Central memory CD4-positive, alpha-beta T cell (primary cell): ENCODE measurements at places on chromosomes 7 and 10.

DNA sequence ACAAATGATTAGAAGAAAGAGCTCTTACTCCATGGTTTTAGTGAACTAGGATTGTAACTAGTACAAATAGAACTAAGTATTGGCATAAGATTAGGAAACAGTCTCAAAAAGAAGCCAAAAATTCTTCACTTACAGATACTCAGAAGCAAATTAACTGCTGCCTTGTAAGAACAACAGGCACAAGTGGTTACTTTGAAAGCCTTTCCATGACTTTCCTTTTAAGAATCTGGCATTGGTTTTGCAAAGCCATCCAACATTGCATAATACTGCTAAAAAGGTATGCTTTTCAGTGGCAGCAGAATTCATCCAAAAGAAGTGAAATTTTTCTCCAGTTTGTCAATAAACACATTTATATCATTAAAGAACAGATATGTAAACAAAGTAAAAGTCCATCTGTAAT, 126.8 kb upstream of the ODAD2 start:
- no peak for DNase-seq

DNA sequence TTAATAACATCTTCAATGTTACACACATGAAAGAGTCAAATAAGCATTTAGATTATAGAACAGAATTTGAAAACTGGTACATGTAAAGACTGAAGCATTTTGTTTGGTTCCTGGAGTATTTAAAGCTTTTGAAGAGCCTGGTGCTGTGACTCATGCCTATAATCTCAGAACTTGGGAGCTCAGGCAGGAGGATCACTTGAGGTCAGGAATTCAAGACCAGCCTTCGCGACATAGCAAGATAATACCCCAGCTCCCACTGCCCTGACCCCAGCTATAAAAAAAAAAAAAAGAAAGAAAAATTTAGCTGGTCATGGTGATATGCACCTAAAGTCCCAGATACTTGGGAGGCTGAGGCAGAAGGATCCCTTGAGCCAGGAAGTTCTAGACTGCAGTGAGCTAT, 87.8 kb downstream of the HDAC9 start:
- no peak for DNase-seq

DNA sequence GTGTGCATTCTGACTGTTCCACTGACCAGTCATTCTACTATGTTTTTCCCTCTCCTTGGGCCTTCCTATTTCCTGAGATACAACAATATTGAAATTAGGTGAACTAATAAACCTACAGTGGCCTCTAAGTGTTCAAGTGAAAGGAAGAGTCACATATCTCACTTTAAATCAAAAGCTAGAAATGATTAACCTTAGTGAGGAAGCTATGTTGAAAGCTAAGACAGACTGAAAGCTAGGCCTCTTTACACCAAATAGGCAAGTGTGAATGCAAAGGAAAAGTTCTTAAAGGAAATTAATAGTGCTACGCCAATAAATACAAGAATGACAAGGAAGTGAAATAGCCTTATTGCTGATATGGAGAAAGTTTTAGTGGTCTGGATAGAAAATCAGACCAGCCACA, 5.7 kb upstream of the DYNC1I1 start:
- DNase-seq: no peak

GRCh38 chr10:8543361-8544056, 489.0 kb downstream of the GATA3 start:
- DNase-seq: no peak

DNA sequence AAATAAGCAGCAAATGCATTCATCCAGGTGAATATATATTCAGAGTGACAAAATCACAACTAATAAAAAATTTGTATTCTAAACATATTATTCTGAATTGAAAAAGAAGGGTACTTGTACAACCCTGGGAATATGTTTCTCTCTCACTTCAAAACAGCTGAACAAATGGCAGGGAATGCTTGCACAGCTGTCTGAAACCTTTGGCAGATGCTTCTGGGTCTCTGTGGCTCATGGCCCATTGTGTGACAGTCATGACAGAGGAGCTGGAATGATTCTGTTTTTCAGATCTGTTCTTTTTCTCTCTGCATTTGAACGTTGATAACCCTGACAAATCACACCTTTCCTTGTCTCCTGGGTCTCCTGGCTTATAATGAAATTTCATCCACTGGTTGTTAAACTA, 275.7 kb upstream of the FZD1 start:
- DNase-seq: no peak

DNA sequence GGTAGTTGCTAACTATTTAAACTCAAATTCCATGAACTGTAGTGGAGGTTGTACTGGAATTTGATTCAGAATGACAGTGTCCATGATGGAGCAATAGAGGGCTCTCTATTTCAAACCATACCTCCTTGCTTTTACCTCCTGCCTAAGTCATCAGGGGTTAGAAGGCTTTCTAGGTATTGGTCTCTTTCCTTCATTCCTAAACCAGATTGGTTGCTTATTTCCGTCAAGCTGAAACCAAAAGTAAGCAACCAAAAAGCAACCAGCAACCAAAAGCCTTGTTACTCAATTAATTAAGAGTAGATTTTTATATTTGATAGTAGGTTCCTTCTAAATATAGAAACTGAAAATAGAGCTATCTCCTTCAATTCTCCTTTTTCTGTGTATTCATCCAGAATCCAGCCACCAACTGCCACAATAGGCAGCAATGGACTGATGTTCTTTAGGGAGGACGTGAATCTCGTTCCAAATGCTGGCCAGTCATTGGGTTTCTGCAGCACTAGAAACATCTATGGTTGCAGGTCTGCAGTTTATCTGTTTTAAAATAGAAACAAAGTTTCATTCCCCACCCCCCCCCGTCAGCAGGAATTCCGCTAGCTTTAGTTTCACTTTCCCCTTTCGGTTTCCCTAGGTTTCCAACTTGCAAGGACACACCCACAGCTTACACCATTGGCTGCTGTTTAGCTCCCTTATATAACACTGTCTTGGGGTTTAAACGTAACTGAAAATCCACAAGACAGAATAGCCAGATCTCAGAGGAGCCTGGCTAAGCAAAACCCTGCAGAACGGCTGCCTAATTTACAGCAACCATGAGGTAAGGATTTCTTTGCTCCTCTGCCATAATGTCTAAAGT, at the start of gene IFIT1:
IFIT1 (plus strand) TSS at position 717 of the 850 bp plus-strand sequence; CDS start at position 807, 90 bp downstream.
- DNase-seq: peak; percentile 78

- DNase-seq: no peak
These were observed 34.4 kb upstream of the GRM8 start for GRCh38 chr7:127287133-127287532.

DNA sequence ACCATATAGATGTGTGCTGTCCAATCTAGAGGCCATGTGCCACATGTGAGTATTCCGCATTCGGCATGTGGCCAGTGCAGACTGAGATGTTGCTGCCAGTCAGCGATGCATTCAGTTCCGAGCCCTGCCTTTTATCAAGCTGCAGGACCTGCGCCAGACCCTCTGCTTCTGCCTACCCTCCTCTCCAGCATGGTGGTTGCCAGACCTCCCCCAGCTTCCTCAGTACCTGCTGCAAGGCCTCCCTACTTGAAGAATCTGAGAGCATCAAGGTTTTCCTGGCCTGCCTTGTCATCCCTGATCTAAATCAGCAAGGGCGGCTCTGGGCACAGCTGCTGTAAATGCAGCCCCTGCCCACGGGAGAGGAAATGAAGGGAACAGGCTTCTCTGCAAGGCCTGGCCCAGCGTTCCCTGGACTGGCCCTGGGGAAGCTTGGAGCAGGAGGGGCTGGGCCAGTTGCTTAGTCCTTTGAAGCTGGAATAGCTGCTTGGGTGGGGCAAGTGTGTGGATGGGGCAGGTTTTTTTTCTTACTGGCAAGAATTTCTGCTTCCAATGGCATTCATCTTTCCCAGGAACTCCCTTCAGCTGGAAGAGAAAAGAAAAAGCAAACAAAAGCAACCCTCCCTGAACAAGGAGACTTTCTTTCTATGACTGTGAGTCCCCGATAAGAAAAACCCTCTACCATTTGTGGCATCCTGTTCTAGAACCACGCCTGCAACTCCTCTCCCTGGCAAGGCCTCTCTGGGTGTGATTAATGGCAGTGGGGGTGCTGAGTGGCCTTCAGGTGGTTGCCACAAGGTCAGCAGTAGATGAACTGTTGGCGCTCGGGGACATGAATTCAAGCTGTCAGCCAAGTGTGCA, 93.0 kb downstream of the NHLRC2 start:
- DNase-seq: no peak

GRCh38 chr10:101489355-101489754, 98.7 kb downstream of the POLL start:
- no peak for DNase-seq

DNA sequence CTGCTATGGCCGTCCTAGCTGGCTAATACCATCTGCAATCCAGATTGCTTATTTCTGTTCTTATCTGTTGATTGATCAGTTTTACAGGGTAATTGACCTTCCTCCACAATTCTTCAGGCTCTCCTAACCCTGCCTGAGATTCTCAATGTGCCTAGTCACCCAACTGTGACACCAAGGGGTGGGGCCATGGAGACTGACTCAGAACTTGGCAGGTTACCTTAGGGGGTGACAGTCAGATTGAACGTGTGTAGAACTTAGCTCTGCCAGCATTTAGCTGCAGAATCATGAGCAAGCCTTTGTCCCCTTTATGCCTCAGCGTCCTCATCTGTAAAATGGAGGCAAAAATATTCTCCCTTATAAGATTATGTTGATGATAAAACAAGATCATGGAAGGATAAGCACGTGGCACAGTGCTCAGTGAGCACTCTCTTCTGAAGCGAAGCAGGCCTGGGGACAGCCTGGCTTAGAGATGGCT, 19.1 kb upstream of the LEP start:
- DNase-seq: no peak

DNA sequence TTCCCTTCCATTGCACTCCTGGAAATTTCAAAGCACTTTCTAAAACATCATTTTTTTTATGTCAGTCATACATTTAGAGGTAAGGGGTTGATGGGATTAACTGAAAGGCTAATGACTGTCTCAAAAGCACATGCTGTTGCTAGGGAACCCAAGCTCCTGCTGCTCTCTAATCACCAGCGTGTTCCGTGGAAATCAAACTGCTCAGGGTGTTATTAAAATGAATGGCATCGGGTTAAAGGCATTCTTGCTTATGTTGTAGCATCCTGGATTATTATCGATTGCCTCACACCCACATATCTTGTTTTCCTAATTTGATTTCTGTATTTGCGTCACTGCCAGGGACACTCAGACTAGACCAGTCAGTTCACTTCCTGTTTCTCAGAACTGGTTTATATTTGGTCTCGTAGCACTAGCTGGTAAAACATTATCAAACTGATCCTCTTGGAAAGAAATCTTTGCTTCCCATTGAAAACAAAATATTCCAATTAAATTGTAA, 216.5 kb upstream of the MKLN1 start:
- DNase-seq: peak; percentile 63

GRCh38 chr10:119335671-119336353, 128.4 kb downstream of the GRK5 start:
- DNase-seq: no peak

GRCh38 chr7:53119514-53119941, 84.1 kb downstream of the POM121L12 start:
- DNase-seq: no peak
